ENCODE measurements at places on chromosomes 2 and 18. TPM values are rescaled to one million over a fixed set of nuclear protein-coding genes. Genes with fewer than 3 reads are reported as not detected.

DNA sequence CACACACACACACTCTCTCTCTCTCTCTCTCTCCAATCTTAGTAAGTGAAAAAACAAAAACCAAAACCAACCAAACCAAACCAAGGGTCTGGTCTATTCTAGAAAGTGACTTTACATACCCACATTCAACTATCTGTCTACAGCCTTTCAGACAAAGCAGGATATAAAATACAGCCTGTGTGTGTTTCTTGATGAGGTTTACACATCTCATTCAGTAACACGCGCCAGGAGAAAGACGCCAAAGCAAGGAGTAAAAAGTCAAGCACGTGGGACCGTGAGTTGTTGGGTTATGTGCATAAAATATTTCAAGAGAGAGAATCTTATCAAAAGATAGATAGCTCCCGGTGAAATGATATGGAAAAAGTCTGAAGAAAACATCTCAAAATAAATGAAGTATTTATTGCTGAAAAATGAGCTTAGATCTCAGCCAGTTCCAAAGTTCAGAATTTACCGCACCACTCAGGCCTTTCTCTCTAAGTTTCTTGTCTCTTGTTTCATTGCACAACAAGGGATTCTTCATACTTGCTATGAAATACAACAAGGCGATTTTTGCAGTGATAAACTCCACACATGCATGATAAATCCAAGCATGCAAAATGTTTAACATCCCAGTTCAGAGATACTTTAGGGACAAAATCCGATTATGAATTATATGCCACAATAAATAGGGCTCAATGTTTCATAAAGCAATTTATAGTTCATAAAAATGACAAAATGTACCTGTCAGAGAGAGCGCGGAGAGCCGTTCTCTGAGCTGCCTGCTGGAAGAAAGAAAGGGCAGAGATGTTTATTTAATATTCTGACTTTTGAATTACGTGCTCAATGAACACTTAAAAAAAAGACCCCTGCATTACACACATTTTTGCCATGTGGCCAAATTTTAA is 159.3 kb upstream of the REV1 start:
- H3K4me3 ChIP-seq = no peak overlapping the region
- DNase-seq = no peak
- no peaks in the 10 kb centered on the region for H3K36me3 ChIP-seq
- H3K27me3 ChIP-seq = peaks cover 11% of the 10 kb centered on the region
- no peak overlapping the region for H3K27ac ChIP-seq
- no peaks in the 10 kb centered on the region for H3K4me1 ChIP-seq

DNA sequence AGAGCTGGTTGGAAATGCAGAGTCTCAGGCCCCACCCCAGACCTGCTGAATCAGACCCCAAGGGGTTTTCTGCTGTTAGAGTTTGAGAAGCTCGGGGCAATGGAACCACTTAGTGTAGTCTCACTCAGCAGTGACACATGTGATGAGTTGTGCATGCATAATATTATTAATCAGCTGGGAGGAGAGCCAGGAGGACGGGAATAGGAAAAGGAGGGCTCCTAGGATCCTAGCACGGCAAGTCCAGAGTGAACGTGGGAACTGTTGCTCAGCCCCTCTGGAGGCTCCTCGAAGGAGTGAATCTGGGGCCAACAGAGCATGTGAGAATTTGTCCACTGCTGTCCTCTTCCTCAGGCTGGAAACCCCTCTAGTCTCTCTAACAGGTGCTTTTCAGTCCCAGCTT is 87.1 kb downstream of the HS1BP3 start:
- H3K4me1 ChIP-seq = no peaks in the 10 kb centered on the region
- H3K4me3 ChIP-seq = no peak overlapping the region
- DNase-seq = no peak
- no peaks in the 10 kb centered on the region for H3K36me3 ChIP-seq
- no peaks in the 10 kb centered on the region for H3K27me3 ChIP-seq

- no peak for DNase-seq
- no peak overlapping the region for H3K27ac ChIP-seq
- no peaks in the 10 kb centered on the region for H3K27me3 ChIP-seq
Measured at GRCh38 chr2:65918760-65919187, 486.4 kb upstream of the SPRED2 start.

DNA sequence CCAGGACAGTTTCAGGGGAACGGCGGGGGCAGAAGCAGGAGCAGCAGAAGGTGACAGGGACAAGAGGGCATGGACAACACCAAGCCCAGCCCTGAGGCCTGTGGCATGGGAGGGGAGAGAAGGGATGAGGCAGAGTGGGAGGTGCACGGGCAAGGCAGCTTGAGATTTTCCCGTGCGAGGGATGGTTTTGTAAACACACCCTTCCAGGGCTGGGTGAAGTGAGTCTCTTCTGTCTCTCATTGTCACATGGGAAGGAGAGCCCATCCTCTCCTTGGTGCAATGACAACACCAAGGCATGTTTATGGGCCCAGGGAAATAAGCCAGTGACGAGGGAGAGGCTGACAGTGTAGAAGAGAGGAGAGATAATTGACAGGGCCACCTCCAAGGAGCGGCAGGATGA is 69.6 kb upstream of the RIOK3 start:
- H3K36me3 ChIP-seq = peaks cover 8% of the 10 kb centered on the region
- no peak overlapping the region for H3K4me3 ChIP-seq
- H3K4me1 ChIP-seq = peaks cover 6% of the 10 kb centered on the region
- no peak overlapping the region for H3K27ac ChIP-seq
- DNase-seq = no peak

- no peak overlapping the region for H3K27ac ChIP-seq
- DNase-seq = no peak
- no peak overlapping the region for H3K4me3 ChIP-seq
- H3K36me3 ChIP-seq = peaks cover 90% of the 10 kb centered on the region
- H3K27me3 ChIP-seq = no peaks in the 10 kb centered on the region
Measured at GRCh38 chr2:10654069-10654468, 35.7 kb downstream of the NOL10 start.

DNA sequence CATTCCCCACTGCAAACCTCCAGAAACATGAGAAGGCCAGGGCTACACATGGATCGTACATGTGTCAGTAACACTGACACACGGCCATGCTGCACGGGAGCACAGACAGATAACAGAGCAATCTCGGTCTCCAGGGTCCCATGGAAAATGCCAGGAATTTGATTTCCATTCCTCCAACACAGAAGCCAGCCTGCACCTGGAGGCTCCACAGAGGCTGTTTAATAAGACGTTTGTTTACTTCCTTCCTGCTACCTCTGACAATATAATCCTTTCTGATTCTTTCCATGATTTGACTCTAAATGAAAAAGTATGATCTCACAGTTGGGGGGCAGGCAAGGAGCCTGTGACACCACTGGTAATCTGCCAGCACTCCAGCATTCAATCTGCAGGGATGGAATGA is 210.9 kb upstream of the DDX18 start:
- no peaks in the 10 kb centered on the region for H3K4me1 ChIP-seq
- no peaks in the 10 kb centered on the region for H3K36me3 ChIP-seq
- DNase-seq = no peak
- H3K27ac ChIP-seq = no peak overlapping the region
- no peak overlapping the region for H3K4me3 ChIP-seq

DNA sequence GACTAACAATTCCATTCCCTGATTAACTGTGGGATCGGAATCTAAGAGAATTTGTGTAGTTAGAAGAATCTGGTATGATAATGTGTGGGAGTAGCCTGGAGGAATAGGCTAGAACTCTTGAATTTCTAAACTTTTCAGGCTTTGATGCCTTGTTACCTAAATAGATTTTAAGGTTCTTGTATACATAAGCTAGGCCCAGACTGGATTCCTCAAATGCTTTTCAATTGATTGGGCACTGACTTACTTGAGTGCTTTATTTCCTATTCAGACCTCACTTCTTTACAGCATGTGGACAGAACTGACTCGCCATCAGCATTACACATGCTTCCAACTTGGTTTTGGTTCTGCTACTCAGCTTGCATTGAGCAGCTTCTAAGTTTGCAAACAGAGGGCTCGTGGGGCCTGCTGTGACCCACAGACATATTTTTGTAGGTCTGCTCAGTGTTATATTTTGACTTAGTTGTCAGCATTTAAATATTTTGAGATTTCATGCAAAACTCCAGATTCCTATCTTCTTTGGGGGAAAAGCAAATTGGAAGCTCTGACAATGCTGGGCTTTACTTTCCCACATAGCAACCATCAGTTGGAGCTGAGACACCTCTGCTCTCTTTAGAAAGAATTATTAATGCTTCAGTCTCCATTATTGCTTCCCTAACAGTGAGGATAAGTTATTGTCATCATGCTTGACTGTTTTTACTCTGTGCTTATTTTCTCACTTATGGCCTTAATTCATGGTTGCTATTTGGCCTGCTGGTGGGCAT is 5.7 kb downstream of the PARD3B start:
- no peak overlapping the region for H3K4me3 ChIP-seq
- no peak for DNase-seq
- no peaks in the 10 kb centered on the region for H3K36me3 ChIP-seq

DNA sequence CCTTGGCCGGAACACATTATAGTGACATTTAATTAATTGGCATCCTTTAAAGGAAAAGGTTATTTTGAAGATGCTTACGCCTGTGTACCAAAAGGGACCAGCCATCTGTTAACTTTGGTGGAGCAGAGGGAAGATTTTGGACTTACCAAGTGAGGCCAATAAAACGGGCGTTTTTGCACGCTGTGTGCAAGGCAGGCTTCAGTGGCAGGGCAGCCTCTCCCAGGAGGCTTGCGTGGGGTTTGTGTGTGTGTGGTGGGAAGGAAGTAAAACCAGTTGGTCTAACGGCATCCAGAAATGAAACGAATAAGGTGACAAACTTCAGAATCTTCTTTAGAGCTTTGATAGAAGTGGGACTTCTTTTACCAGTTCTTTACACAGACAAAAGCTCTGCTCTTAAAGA is 191.7 kb downstream of the PRKCE start:
- DNase-seq = no peak
- H3K27ac ChIP-seq = no peak overlapping the region
- peaks cover 16% of the 10 kb centered on the region for H3K27me3 ChIP-seq
- H3K4me3 ChIP-seq = no peak overlapping the region

DNA sequence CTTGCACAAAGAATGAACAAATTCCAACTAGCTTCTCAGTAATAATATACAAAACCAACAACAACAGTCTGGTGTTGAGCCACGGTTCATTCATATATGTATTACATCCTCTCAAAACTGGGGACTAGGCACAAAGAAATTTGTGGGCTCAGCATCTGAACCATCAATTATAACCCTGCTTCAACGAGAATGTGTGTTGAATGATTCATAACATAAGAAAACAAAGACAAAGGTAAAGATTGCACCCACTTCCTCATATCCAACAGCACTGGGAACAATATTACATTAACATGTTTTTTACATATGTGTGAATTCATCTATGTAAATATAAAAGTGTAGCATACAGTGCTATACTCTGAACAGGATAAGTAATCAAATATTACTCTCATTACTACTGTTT is 144.8 kb downstream of the CDH2 start:
- no peaks in the 10 kb centered on the region for H3K27me3 ChIP-seq
- H3K36me3 ChIP-seq = no peaks in the 10 kb centered on the region
- H3K4me1 ChIP-seq = no peaks in the 10 kb centered on the region
- no peak overlapping the region for H3K27ac ChIP-seq

Gene LHCGR
- not detected for polyA plus RNA-seq

GRCh38 chr18:3703732-3704176 is 253.8 kb downstream of the TGIF1 start:
- no peak overlapping the region for H3K4me3 ChIP-seq
- no peak overlapping the region for H3K27ac ChIP-seq
- no peaks in the 10 kb centered on the region for H3K27me3 ChIP-seq
- peaks cover 37% of the 10 kb centered on the region for H3K4me1 ChIP-seq
- peak; percentile 79 for DNase-seq
